ENCODE measurements at places on chromosomes 5 and 9. TPM values are rescaled to one million over a fixed set of nuclear protein-coding genes. Genes with fewer than 3 reads are reported as not detected.
A peak's percentile ranks its signal among the peaks of the same experiment; 100 is the strongest.

ERAP2 gene
- not detected for total RNA-seq

DRD1 gene
- total RNA-seq, result 0.59 TPM

IFNA2 gene
- not detected for total RNA-seq

GRCh38 chr5:103021314-103021713, 98.6 kb downstream of the GIN1 start:
- no peak for DNase-seq

GRCh38 chr5:175478384-175479124, at the start of gene SFXN1:
Gene SFXN1, plus strand, starts transcription at chr5:175478560. Its CDS starts 13,544 bp downstream, at chr5:175492104.
- DNase-seq, result peak; percentile 91

DNA sequence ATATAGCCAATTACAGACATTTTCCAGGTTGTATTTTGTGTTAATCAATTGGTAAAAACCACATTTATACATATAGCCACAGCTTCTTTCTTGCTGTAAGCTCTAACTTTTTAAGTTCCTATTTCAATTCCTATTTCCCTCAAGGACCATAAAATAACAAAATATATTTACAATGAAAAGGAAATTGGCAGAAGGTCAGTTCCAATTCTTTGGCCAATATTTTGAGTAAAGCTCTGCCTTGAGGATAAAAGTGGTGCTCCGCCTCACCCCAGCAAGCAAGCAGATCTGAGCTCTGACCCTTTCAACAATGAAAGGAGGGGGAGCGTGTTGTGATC, 203.4 kb upstream of the RASEF start:
- no peak for DNase-seq

Data from endodermal cell (in vitro differentiated cells).